ENCODE measurements at places on chromosomes 3 and 15. TPM values are rescaled to one million over a fixed set of nuclear protein-coding genes. Genes with fewer than 3 reads are reported as not detected.

Gene SLITRK3
- 0.23 TPM for polyA plus RNA-seq

Gene CADPS
- 5.0 TPM for polyA plus RNA-seq

Gene C2CD4B
- 0.28 TPM for polyA plus RNA-seq

DNA sequence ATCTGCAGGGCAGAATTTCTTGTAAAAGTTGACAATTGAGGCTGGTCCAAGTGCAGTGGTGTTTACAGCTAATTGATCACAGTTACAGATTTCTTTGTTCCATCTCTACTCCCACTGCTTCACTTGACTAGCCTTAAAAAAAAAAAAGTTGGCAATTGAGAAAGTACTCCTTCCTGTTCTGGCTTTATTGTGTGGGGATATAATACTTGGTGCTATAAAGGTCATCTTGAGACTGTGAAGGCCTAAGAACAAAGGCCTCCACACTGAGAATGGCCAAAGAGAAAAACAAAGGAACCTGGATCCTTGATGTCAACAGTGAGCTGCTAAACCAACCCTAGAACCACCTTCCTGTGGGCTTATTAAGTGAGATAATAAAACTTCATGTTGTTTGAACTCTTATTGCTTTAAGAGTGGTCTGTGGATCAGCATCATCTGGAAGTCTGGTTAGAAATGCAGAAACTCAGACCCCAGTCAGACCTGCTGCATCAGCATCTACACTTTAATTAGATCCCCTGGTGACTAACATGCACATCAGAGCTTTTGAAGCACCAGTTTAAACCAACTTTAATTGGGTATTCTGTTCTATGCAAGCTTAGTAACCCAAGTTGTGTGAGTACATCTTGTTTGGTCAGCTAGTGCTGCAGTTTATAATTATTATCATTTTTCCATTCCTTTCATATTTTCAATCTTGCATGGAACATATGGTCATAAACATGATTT lies 55.2 kb downstream of the TMOD3 start:
- no peak for DNase-seq

DNA sequence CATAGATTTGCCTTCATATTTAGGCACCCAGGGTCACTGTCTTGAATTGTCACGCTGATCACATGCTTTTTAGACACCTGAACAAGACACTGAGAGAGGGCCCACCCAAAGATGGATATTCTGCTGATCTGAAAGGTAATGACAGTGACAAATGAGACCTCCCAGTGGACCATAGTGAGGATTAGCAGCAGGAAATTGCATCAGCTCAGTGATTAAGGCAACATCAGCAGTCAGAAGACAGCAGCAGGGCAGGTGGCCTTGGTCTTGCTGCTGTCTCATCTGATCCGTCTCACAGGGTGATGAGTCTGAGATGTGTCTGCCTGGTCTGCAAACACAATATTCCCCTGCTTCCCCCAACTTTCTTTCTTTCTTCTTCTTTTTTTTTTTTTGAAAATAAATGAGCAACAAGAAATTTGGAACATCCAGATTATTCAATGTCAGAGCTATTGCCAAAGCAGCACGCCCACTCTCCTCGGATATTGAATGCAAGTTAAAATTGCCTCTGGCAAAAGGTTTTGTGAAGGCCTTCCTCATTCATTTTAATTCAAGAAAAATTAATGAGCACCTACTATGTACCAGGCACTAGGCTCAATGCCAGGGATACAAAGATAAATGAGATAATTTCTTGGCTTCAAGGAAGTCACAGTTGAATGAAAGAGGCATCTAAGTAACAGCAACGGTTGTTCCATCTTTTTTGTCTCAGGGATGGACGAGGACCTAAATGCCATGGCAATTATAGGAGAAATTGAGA lies 14.1 kb downstream of the OTOL1 start:
- no peak for DNase-seq

DNA sequence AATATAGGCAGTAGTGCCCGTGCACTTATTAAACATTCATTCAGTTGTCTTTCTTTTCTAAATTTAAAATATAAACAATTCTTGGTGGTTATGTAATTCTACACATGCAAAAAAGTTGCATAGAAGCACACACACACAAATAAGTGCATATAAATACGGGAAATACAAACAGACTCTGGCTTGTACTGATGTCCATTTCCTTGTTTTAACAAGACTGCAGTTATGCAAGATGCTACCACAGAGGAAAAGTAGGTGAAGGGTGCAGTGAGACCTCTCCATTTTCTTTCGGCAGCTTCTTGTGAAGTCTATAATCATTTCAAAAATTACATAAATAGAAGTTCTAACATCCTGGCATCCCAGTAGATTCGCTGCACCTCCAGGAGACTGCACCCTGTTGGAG lies 130.6 kb upstream of the BCL6 start:
- no peak for DNase-seq

DNA sequence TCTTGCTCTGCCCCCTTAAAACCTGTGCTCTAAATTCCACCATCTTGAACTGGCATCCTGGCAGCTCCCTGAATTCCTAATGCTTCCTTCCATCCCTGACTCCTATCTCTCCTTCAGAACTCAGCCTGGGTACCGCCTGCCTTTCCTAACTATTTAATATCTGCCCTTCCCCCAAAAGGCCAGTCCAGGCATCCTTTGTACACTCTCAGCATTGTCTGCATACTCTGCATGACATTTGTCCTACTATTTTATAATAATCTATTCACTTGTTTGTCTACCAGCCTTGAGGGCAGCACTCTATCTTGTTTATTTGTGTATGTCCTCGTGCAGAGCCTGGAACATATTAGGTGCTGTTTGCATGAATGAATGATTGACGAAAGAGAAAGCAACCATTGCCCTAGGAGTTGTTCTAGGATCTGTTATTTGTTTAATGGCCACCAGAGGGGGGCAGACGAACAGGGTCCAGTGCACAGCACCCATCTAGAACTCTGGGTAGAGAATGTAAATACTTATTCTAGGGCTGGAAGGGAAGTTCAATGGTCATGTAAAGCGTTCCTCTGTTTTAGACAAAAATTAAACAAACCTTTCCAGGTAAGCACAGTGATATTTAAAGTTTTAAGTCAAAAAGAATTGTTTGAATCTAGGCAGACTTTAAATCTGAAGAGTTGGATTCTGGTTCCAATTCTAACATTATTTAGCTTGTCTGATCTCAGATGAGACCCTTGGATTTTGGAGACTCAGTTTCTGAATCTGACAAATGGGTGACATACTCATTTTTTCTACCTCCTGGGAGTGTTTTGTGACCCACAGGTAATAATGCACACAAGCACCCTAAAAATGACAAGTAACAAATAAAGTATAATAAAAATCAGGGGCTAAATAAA lies 125.8 kb upstream of the GALNT15 start:
- DNase-seq: no peak

Data from left kidney (tissue), 8 donors.